MV-4-11 (cell line): ENCODE measurements at places on chromosomes 4 and X.

- no peak for DNase-seq
Measured at GRCh38 chr4:78803983-78804382, 27.8 kb downstream of the BMP2K start.

- DNase-seq, result no peak
Measured at GRCh38 chrX:1873671-1874070, 258.8 kb downstream of the ASMT start.

DNA sequence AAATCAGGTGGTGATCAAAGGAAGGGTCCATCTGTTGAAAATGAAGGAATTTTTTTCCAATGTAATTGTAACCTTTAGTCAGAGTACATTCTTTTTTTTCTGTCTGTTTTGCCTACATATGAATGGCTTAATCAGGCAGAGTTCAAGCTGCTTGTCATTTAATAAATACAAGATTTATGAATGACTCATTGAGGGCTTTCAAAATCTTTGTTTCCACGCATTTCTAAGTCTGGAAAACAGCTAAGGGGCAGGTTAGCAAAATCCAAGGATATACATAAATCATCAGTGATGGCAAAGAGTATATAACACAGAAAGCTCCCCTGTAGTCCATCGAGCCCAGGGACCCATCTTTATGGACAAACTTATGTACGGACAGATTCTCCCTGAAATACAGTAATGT, 1.8 kb downstream of the CA5B start:
- no peak for DNase-seq

DNA sequence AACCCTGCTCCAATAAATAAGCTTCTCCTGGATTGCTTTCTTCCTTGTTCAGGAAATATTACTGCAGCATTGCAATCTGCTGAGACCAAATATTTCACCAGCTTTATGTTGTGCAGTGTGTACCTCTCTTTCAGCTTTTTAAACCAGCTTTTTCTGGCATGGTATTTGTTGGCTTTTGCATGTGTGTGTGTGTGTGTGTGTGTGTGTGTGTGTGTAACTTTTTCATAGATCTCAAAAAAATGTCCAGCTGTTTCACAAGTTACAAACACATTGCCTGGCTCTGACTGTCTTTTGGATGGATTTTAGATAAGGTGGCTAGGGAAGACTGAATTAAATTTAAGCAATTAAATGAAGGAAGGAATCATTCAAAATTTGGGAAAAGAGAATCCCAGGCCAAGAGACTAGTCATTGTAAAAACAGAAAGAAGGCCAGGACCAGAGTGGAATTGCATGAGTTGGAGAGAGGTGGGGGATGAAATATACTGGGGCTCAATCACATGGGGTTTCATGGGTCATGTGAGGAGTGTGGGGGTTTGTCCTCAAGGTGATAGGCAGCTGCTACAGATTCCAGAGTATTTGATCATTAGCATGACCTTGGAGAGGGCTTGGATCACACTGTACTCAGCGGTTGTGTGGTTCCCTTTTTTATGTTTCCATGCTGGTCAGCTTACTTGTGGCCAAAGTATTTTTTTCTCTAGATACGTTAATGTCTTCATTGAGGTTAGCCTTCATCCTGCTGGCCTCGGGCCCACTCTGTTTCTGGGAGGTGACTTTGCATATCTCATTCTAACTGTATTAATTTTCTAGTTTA, 357.7 kb upstream of the BOD1L1 start:
- DNase-seq, result peak; percentile 83

DNA sequence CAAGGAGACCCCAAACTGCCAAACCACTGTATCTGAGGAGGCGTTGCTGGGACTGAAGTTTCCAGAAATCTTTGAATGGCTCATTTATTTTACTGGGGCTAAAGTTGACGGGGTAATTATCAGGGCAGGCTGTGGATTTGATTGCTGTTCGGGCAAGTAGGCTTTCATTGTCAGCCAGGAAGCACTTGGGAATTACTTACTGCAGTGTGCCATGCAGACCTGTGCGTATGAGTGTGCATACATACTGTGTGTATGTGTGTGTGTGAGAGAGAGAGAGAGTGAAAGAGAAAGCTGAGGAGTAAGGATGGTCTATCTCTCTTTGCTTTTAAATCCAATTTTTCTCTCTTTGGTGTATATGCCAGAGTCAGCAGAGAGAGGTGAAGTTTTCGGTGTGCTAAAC, 122.7 kb downstream of the NPNT start:
- DNase-seq, result no peak

GRCh38 chr4:121817006-121817405, 6.7 kb downstream of the CCNA2 start:
- no peak for DNase-seq

GRCh38 chrX:24963823-24964222, 51.9 kb downstream of the ARX start:
- no peak for DNase-seq

- no peak for DNase-seq
Measured at GRCh38 chr4:71156616-71157015, 163.2 kb downstream of the DCK start.

DNA sequence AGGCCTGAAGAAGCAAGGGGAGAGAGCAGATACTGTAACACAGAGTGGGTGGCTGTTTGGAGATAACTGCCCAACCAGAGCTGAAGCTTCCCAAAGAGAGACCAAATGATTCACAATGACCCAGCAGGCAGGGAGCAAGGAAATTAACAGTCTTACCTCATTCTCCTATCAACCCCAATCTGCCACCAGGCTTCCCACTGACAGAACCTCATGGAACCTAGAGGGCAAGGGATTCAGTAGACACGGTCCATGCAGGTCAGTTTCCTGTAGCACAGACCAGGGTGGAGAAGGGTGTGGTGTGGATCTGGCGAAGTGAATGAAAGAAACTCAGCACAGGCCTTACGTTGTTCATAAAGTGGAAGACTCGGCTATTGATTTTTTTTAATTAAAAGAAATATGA, 60.7 kb upstream of the ALB start:
- DNase-seq, result no peak

DNA sequence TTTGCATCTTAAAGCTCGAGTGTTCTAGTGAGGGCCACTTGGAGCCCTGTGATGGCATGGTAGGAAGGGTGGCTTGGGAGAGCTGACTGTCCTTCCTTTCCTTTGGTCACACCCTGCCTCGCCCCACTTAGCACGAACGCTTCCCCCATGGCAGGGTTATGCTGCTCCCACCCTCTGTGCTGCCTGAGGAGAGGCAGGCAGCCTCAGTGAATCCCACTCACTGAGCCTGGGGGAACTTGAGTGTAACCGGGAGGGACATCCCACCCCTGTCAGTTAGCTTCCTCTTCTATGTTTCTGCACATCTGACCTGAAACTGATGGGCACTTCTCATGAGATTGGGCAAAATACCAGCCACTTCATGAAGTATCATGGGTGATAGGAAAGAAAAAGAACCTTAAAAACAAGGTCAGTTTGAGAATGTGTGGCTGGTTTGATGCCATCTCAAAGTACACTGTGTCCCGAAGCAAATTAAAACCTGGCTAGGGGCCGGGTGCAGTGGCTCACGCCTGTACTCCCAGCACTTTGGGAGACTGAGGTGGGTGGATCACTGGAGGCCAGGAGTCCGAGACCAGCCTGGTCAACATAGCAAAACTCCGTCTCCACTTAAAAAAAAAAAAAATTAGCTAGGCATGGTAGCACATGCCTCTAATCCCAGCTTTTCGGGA, 10.1 kb downstream of the TKTL1 start:
- DNase-seq, result peak; percentile 33

DNA sequence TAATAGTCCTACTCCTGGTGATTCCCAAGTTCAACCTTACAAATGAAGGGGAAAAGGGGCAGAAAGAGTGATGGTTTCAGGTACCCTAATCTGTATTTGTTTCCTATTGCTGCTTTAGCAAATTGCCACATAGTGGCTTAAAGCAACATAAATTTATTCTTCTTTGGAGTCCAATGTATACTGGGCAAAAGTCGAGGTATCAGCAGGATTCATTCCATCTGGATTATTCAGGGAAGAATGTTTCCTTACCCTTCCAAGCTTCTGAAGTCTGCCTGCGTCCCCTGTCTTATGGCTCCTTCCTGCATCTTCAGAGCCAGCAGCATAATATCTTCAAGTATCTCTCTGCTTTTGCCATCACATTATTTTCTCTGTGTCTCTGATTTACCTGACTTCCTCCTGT, 10.3 kb upstream of the BST1 start:
- DNase-seq, result no peak

GRCh38 chr4:35653451-35653850, 590.9 kb downstream of the ARAP2 start:
- DNase-seq, result no peak

DNA sequence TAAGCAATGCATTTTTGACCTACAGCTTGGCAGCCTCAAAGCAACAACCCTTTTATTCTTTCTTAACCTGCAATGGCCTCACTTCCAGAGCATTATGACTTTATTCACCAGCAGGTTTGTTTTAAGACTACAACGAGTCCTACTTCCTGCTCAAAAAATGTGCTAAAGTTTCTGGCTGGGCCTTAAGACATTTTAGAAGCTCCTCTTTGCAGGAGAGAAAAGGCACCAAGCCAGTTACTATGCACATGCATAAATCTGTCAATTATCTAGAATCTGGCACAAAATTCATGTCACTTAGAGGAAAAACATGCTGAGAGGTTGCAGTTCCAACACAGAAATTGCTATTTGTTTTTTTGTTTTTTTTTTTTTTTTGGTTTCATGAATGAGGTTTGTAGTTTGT, 223.0 kb upstream of the EPHA5 start:
- no peak for DNase-seq

DNA sequence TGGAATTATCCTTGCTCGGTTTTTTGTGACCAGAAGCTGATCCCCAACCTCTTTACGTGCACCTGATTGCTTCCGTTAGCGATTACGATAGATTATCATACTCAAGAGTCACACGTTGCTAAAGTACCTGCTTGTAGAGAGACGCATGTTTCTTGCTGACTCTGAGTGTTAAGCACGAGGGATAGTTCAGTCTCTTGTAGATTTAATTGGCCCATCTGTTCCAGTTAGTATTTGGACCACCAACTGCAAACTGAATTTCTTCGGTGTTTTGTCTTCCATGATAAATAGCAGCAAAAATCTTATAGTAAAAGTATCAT, 516 bp upstream of the COX18 start:
- no peak for DNase-seq

DNA sequence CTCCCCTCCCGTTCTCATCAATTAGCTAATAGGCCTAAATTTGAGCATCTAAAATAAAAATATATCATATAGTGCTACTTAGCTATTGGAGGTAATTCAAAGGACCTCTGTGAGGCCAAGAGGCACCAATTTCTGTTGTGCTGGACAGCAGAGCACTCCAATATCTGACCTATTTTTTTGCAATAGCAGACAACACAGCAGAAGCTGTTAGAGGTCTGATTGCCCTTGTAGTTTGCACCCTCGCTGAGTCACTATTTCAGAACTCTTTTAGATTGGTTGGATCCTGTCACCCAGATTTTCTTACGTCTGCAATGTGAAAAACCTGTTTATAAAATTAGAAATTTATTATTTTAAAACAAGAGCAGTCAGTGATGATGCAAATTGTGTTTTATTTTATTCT, 184.1 kb downstream of the CEP135 start:
- DNase-seq, result no peak

DNA sequence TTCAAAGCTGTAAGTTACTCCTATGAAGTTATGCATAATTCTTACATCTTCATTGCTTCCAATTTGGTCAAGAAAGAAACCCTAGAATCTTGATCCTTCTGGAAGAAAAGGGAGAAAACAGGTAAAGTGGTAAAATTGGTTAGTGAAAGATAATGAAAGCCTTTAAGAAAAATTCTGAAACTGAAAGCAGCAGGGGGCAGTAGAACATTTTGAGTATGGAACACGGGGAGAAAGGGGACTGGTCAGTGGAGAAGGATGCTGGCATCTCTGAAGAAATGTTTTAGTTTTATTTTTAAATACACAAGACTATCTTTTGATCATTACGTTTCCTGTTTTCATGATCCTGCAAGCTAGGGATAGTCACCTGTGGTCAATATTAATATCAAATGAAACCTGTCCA, 54.3 kb downstream of the SLIT2 start:
- no peak for DNase-seq

DNA sequence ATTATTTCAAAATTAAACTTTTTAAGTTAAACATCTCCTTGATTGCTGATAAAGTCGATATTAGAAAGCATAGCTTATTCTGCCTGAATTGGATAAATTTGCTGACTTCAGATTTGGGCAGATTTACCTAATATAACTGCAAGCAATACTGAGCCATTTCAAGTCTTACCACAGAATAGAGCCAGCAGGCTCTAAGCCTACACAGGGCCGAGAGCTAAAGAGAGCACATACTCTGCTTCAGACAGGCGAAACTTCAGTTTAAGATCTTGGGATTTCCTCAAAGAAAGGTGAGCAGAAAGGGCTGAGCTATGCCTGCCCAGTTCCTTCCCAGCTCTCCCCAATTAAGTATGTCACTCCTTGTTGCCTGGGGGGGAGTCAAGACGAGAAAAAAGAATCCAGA, 240.6 kb upstream of the NOCT start:
- DNase-seq, result no peak

GRCh38 chr4:189001971-189002450, 862.8 kb downstream of the TRIML1 start:
- no peak for DNase-seq

DNA sequence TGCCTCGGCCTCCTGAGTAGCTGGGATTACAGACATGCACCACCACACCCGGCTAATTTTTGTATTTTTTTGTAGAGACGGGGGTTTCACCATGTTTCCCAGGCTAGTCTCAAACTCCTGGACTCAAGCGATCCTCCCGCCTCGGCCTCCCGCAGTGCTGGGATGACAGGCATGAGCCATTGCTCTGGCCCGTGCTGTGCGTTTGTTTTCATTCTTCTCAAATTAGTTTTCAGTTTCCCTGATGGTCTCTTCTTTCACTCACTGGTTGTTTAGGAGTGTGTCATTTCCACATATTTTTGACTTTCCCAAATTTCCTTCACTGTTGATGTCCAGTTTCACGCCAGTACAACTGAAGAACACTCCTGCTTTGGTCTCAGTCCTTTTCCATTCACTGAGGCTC, 31.8 kb downstream of the SH3TC1 start:
- no peak for DNase-seq

GRCh38 chr4:3283916-3284315, 8.9 kb upstream of the RGS12 start:
- no peak for DNase-seq

DNA sequence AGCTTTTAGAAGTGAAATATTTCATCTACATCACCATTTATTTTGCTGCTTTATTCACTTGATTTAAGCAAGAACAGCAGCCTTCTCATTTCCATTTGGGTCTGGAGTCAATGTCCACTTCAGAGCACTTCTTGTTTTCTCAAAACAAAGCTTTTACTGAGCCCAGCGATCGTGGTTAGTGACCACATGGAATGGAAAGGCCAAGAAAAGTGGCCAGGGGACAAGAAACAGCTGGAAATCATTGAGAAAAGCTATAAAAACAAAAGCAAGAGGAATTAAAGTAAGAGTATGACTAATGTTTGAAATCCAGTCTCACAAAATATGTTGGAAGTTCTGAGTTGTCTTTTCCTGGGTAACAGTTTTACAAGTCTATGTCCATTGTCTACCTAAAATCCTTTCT, 328.4 kb upstream of the INTU start:
- DNase-seq, result no peak
